NCI-H1417 treated with DMSO at 0.1 percent for 48 hours (cell line): ENCODE measurements at places on chromosomes 5 and 9.

GRCh38 chr5:37847978-37848425, 8.2 kb upstream of the GDNF start:
- no peak for DNase-seq

DNA sequence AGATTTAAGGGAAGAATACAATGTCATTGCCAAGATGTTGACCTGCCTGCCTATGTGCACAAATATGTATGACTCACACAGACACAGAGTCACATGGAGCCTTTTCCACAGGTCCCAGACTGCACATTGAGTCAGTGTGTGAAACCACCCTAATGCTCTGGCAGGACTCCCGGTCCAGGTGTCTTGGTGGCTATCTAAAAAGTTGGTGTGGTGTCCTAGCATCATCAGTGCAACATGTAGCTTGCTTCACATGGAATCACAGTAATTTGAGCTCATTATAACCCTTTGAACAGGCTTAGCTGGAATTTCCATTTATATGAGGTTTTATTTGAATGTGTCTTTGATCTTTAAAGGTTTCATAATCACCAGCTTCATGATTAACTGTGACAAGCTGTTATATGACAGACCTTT, 10.7 kb downstream of the IFNA5 start:
- no peak for DNase-seq

- DNase-seq = no peak
Observed at GRCh38 chr9:86939321-86939720, 8.0 kb downstream of the GAS1 start.

GRCh38 chr5:132476876-132477781, 13.4 kb downstream of the IRF1 start:
- no peak for DNase-seq

GRCh38 chr5:163509291-163509951, 4.0 kb downstream of the MAT2B start:
- DNase-seq = no peak

DNA sequence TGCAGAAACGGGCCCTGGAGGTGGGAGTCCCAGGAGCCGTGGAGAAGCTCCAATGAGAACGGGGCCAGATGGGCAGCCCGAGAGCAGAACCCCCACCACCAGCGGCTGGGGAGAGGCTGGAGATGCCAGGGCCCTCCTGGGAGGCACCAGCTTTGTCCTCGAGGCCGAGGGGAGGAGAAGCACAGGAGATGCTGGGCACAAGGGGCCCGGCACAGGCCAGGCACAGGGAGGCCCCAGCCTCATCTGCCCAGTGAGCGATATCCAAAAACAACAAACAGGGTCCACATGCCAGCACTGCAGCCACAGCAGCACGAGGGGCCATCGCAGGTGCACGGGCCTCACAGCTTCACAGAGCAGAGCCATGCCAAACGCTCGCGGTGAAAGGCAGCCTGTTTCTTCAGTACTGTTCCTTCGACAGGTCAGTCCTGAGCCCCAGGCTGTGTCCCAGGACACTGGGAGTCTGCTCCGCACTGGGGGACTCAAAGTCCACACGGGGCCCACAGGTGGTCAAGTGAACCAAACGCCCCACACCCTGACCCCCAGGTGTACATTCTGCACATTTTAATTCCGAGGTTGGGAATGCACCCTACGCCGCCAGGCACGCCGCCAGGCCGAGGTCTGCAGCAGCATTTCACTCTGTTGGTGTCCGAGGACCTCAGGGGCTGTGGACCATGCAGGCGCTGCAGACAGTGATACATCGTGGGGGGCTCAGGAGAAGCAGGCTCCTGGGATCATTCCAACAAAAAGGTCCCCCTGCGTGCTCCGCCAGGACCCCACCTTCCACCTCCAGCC, 9.5 kb downstream of the LPCAT1 start:
- DNase-seq = no peak

GRCh38 chr5:35741126-35741716, 115.5 kb upstream of the IL7R start:
- DNase-seq = no peak

- no peak for DNase-seq
Observed at GRCh38 chr9:118364266-118365106, 660.3 kb downstream of the TLR4 start.

DNA sequence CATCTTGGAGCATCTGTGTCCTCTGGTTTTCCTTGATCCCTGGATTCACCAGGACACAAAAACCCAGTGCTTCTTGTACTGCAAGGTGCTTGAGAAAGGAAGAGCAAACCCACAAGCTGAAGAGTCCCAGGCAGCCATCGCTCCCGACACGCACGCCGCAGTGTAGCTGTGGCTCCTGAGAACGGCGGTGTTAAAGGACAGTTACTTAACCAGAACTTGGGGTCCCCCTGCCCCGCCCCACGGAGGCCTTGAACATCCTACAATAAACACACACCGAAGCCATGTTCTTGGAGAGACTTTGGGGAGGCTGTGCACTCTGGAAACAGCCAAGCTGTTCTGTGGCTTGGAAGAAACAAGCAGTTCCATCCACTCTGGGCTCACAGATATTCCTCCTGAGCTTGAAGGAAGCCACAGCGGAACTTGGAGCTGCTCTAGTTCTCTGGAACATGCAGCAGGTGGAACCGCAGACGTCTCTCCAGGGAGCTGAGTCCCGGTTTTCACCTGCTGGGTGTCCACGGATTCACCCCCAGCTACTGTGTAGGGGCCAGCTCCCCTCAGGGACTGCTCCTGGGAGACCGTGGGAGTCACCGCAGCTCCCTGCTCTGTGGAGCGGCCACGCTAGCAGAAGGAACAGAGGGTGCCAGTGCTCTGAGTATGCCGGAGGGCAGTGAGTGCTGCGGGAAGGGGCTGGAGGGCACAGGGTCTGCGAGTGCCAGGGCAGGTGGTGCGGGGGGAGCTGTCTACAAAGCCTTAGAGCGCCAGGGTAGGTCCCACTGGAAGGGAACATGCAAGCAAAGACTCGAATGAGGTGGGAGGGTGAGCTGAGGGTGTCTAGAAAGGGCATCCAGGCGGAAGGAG, 107.3 kb downstream of the ADAMTS2 start:
- no peak for DNase-seq

GRCh38 chr9:134590240-134591081, 51.1 kb upstream of the COL5A1 start:
- no peak for DNase-seq

- DNase-seq = no peak
Observed at GRCh38 chr5:5782402-5782801, 359.9 kb downstream of the ICE1 start.

DNA sequence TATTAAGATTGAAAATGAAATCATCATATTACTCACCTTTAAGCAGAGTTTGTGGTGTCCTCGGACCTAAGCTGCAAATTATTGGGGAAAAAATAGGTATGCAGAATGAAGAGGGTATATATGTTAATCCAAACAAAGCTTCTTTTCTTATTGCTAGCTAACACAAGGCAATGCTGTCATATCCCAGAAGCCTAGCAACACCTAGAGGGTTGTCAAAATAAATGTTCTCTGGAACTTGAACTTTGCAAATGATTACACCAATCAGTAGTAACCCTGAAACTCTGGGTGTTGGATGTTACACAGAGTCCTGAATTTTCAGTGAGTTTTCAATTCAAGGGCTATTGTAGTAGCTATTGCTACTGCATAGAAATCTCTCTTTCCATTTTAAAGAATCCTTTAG, at the start of gene C6:
Gene C6 (minus strand): TSS at position 193 of the 400 bp plus-strand sequence. CDS start 10,302 bp downstream, outside the sequence.
- no peak for DNase-seq

DNA sequence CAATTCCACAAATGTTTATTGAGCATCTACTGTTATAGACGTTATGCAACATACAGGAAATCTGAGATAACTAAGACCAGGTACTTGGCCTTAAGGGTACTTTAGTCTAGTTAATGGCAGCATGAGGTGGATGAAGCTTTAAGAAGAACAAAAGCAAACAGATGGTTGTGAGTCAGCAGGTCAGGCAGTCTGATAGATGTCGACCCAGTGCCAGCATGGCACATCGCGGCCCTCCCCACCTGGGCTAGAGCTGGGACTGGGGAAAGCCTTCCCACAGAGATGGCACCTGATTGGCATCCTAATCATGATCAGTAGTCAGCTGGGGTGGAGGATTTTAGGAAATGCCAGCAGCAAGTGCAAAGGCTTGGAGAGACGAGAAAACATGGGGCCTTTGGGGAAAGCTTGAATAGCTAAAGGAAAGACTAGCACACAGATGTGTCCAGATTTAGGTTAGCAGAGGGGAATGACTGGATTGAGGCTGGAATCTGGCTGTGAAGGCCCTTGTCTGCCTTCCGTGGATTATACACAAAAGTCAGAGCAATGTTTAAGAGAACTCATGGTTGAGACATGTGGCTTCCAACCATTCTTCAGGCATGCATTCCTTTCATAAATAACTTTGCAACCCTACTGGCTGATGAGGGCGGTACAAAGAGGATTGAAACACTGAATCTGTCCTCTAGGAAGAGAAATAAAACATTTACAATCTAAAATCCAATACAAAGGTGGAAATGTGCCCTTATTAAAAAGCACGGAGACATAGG, 395.4 kb upstream of the WWC1 start:
- DNase-seq = no peak

GRCh38 chr9:5790923-5791322, 42.0 kb downstream of the ERMP1 start:
- no peak for DNase-seq

GRCh38 chr9:83032065-83032625, 30.8 kb downstream of the RASEF start:
- DNase-seq = no peak

- DNase-seq = no peak
Observed at GRCh38 chr5:58156973-58157701, 302.7 kb downstream of the PLK2 start.

DNA sequence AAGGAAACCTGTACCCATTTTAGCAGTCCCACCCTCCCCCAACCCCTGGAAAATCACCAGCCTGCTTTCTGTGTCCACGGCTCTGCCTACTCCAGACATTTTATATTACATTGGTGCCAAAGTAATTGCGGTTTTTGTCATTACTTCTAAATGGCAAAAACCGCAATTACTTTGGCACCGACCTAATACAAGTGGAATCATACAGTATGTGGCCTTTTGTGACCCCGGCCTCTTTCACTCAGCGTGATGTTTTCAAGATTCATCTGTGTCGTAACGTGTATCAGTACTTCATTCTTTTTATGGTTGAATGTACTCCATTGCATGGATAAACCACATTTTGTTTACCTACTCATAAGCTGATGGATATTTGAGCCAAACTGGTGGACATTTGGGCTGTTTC, 9.7 kb upstream of the ORM1 start:
- DNase-seq = no peak

DNA sequence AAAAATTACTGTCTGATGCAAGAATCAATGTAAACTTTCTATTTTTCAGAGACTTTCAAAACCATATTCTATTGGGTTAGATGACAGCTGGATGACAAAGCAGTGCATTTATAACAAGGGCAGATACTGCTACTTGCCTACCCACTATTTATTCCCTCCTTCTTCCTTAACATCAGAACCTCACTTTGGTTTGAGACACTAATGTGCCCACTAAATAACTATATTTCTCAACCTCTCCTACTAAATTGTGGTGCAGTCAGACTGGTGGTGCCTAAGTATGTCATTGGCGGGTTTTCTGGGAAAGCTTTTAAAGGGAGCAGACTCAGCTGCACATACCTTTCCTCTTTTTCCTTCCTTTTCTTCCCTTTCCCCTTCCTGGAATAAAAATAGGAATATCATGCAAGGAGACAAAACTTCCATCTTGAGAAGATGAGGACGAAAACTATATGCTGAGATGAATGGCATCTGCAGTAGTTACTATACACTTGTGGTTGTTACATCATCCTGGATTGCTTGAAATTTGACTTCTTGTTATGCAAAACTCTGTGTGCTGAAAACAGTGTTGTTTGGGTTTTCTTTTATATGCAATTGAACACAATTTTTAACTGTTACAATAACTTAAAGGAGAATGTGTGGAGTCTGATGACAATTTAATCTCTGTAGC, 43.8 kb downstream of the PRR16 start:
- DNase-seq = no peak

- DNase-seq = no peak
Observed at GRCh38 chr5:125281667-125282066, 535.2 kb upstream of the ZNF608 start.

DNA sequence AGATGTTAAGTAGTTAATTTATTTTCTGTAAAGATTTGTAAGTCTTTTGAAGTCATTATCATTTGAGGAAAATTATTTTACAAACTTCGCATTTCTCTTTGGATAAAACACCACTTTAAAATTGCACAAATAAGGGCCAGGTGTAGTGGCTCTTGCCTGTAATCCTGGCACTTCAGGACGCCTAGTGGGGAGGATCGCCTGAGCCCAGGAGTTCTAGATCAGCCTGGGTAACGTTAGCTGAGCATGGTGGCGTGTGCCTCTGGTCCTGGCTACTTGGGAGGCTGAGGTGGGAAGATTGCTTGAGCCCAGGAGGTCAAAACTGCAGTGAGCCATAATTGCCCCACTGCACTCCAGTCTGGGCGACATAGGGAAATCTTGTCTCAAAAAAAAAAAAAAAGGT, 185.5 kb downstream of the KDM4C start:
- DNase-seq = no peak

- DNase-seq = no peak
Observed at GRCh38 chr5:10756549-10756948, 4.5 kb downstream of the DAP start.

GRCh38 chr5:134545070-134545868, 19.8 kb downstream of the JADE2 start:
- DNase-seq = no peak

DNA sequence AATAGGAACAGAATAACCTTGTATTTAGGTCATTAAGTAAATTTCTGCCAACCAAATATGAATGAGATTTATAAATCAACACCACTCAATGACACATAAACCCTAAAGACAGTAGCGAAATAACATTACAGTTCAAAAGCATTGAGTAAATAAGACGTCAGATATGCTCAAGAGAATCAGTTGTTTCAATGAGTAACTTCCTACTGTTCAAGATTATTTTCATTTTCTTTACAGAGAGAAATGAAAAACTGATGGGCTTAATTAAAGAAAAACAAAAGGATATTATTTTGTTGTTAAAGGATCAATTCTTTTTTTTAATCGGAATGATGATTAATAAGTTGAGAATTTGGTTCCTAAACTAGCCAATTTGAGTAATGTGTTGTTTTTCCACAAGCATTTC, 150.1 kb downstream of the BNC2 start:
- DNase-seq = no peak

DNA sequence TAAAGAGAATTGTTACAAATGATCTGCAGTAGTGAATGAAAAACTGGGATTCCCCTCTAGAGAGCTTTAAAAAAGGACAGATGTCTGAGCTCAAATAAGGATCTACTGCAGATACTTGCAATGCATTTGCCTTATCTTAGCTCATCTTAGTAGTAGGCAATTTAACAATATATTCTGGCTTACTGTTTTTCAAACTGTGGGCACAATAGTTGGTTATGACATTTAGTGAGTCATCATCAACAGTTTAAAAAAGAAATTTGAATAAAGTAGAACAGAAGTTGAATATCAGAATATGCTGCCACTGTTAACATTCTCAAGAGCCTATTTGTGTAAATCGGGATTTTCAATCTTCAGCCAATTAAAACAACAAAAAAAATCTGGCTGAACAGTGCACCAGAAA, 6.7 kb upstream of the CAST start:
- DNase-seq = no peak

DNA sequence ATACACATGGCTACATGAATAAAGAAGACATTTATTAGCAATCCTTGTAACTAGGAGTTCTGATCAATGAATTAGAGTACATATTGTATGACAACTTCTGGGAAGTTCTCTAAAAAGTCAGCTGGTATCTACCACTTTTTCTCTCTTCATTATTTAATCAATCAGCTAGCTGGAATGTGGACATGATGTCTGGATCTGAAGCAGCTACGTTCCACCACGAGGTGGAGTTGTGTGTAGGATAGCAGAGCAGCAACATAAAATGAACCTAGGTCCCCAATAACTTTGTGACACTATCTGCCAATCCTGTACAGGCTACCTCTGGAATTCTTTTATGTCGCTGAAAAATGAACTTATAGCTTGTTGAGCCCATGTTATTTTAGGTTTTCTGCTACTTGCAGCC, 32.9 kb upstream of the ENTREP1 start:
- no peak for DNase-seq
